PC-3 (cell line): ENCODE measurements at places on chromosomes 3 and 15. TPM values are rescaled to one million over a fixed set of nuclear protein-coding genes. Genes with fewer than 3 reads are reported as not detected.

Gene MOBP
- total RNA-seq: not detected in 2 replicates

Gene EXD1
- total RNA-seq: not detected in 2 replicates

Gene ARPC4
- 131 and 223 TPM in 2 replicates for total RNA-seq

Gene DNAH1
- 2.2 and 3.3 TPM in 2 replicates for total RNA-seq

Gene EID1
- total RNA-seq: 98.7 and 115 TPM in 2 replicates

Gene ZNF660
- total RNA-seq: not detected in 2 replicates

Gene CCR8
- total RNA-seq: not detected in 2 replicates

Gene NR2E3
- 0.35 and 0.77 TPM in 2 replicates for total RNA-seq

Gene ZNF774
- 1.1 and 1.9 TPM in 2 replicates for total RNA-seq

Gene KBTBD13
- total RNA-seq: not detected in 2 replicates

Gene CRABP1
- total RNA-seq: not detected in 2 replicates

Gene BNIP2
- total RNA-seq: 46.1 and 63.4 TPM in 2 replicates

Gene TSEN2
- 40.2 and 51.0 TPM in 2 replicates for total RNA-seq

Gene CLRN1
- total RNA-seq: not detected in 2 replicates

Gene ATP10A
- 2.6 and 5.0 TPM in 2 replicates for total RNA-seq

Gene TICRR
- 14.3 and 18.4 TPM in 2 replicates for total RNA-seq

Gene GNAI2
- 221 and 254 TPM in 2 replicates for total RNA-seq

Gene TM4SF18
- 0.06 and 0.40 TPM in 2 replicates for total RNA-seq

Gene MKRN2
- 41.6 and 45.8 TPM in 2 replicates for total RNA-seq

Gene RPUSD2
- total RNA-seq: 22.2 and 24.4 TPM in 2 replicates

Gene XCR1
- total RNA-seq: not detected in 2 replicates

Gene PRTG
- total RNA-seq: 1.4 and 5.2 TPM in 2 replicates

Gene SEMA5B
- total RNA-seq: 0.04 TPM in 1 of 2 replicates, not detected in the other

Gene TGM5
- not detected in 2 replicates for total RNA-seq

Gene MEX3B
- 0.58 and 1.0 TPM in 2 replicates for total RNA-seq

Gene GOLGA8J
- not detected in 2 replicates for total RNA-seq

Gene IL17RE
- total RNA-seq: 4.0 and 4.7 TPM in 2 replicates

Gene GXYLT2
- total RNA-seq: 12.6 and 13.3 TPM in 2 replicates

Gene SERINC4
- total RNA-seq: not detected in 2 replicates

Gene PDE8A
- total RNA-seq: 44.2 and 62.0 TPM in 2 replicates

Gene CSPG5
- total RNA-seq: 0.66 and 1.2 TPM in 2 replicates

Gene KBTBD12
- not detected in 2 replicates for total RNA-seq

Gene RHOV
- total RNA-seq: 39.5 and 52.2 TPM in 2 replicates

Gene OR5K4
- total RNA-seq: not detected in 2 replicates

Gene C3orf20
- total RNA-seq: not detected in 2 replicates

Gene ZXDC
- total RNA-seq: 15.4 and 18.7 TPM in 2 replicates

Gene CCR3
- total RNA-seq: 0.22 TPM in 1 of 2 replicates, not detected in the other

Gene P2RY1
- total RNA-seq: 0.29 and 0.81 TPM in 2 replicates

Gene NR1I2
- 0.04 TPM in 1 of 2 replicates, not detected in the other for total RNA-seq

Gene ABI3BP
- 23.4 and 31.6 TPM in 2 replicates for total RNA-seq

Gene SCN5A
- 0.06 TPM in 1 of 2 replicates, not detected in the other for total RNA-seq

Gene CMTM7
- total RNA-seq: 37.1 and 71.0 TPM in 2 replicates

Gene GCHFR
- total RNA-seq: 58.9 and 65.8 TPM in 2 replicates

Gene MRPS22
- 73.3 and 77.0 TPM in 2 replicates for total RNA-seq

Gene GREM1
- 0.58 and 1.6 TPM in 2 replicates for total RNA-seq
